ENCODE measurements at places on chromosomes 7 and 10.

- no peak for DNase-seq
Measured at GRCh38 chr10:1059902-1060301, 3.7 kb downstream of the WDR37 start.

DNA sequence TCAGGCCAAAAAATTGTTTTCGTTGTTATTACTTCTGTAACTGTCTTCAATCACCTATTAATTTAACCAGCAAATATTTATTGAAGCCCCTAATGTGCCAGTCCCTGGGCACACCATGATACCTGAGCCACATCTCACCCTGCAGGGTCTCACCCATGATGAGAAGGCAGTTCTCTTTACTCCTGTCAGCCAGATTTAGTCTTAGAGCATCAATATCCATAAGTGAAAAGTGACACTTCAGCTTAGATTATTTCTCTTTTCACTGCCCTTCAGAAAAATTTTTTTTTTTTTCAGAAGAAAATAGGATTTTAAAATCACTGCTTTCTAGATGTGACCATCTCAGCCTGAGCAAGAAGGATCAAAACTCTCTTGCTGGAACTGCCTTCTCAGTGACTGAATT is 258.6 kb upstream of the NFE2L3 start:
- DNase-seq = no peak

- no peak for DNase-seq
Measured at GRCh38 chr10:79397575-79398303, 47.7 kb downstream of the ZCCHC24 start.

DNA sequence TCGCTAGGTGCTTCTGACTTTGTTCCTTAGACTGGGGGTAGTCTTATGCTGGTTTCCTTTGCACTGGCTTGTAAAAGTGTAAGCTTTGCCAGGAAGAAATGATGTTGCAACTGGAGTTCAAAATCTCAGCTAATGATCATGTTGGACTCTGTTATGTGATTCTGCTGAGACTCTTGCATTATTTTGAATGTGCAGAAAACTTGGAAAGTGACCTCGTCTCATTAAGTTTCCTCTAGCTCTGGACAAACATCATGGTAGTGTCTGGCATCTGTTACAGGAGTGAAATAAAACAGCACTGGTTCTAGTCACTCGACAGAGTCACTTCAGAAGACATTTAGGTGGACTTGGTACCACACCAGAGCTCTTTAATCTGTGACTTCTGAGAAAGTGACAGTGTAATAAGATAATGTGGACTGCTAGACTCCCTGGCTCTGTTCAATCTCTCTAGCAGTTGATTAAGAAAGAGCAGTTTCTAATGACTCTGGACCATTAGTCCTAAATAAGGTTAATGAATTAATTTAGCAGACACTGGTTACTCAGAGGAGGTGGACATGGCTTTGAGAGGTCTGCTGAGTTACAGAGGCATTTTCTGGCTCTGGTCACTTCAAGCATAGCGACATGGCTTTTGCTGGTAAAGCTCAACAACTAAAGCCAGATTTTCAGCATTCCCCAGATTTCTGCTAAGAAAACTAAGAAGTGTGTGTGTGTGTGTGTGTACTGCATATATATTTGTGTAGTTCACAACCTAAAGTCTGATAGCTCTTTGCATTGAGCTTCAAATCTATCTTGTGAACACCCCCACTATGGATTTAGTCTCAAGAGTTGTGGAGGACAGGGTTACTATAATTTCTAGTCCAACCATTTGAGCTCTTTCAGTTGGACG is 2.0 kb downstream of the NRP1 start:
- no peak for DNase-seq

DNA sequence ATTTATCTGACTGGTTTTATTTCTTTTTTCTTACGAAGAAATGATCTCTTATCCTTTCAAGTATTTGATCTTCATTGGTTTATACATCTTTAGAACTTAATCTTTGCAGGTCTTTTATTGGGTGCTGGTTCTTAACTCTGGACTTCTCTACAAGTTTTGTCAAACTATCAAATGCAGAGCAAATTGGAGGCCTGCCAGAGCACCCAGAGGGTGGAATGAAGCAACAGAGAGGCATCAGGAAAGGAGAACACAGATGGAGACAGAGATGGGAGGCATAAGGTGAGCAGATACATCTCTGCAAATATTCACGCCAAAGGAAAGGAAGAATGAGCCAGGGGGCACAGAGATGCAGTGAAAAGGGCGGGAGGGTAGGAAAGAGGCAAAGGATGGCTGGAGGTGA is 130.3 kb downstream of the PKD1L1 start:
- peak; percentile 38 for DNase-seq

DNA sequence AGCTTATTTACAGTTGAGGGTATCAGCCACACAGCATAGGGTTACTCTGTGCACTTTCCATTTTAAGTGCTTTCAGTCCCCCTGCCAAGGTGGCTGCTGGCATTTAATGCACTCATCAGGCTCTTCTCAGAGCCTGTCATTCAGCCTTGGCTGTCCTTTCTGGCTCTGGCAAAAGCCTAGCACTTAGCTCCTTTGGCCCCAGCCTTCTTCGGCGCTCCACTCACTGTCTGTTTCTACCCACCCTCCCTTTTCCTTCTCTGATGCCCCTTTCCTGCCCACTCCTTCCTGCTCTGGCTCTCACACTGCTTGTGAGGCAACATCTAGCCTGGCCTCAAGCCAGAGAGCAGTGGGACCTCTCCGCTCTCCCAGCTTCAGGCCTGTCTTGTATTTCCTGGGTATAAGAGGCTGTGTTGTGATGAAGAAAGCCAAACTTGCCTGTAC is 60.2 kb downstream of the WIPF3 start:
- no peak for DNase-seq

- DNase-seq = peak; percentile 91
Measured at GRCh38 chr7:151341357-151342101, at the start of gene NUB1. Gene NUB1, plus strand, starts transcription at chr7:151341812. Its CDS starts 3,538 bp downstream, at chr7:151345350.

DNA sequence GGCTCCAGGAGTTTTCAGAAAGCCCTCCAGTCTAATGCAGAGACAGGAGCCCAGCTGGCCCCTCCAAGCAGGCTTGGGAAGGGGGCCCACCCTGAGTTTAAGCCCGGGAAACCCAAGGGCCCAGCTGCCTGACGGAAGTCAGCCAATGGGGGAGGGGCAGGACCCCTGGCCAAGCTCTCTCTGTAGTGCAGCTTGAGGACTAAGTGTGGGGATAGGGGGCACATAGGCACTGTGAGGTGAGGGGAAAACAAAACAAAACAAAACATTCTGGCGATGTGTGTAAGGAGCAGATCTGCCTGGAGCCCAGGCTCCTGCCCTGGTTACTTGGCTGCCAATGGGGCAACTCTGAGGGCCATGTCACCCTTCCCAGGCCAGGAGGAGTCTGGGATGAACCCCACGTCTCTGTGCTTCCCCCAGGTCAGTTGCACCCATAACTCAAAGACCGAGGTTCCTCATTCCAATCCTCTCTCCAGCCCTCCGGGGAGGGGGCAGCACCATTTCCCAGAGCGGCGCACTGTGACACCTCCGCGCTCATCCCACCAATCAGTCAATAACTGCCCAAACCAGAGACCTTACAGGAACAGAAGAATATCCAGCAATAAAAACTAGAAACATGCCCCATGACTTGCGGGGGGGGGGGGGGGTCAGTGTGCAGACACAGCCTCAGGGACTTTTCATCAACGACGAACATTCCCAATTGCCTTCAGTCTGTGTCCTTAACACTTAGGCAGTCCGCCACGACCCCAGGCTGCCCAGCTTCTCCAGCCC is 1.7 kb downstream of the CXCL12 start:
- no peak for DNase-seq
